ENCODE measurements at places on chromosomes 12 and 14. TPM values are rescaled to one million over a fixed set of nuclear protein-coding genes. Genes with fewer than 3 reads are reported as not detected.

KRT3 gene
- total RNA-seq = not detected

CLEC2A gene
- total RNA-seq = not detected

KCNH3 gene
- total RNA-seq = 0.27 TPM

OR6C65 gene
- not detected for total RNA-seq

LHX5 gene
- total RNA-seq = not detected

KRT79 gene
- total RNA-seq = not detected

CFAP251 gene
- total RNA-seq = 3.8 TPM

PPHLN1 gene
- 50.8 TPM for total RNA-seq

MANSC4 gene
- not detected for total RNA-seq

INHBE gene
- total RNA-seq = not detected

SLC17A8 gene
- not detected for total RNA-seq

BDKRB1 gene
- 3.6 TPM for total RNA-seq

SPRYD3 gene
- 61.0 TPM for total RNA-seq

CYP27B1 gene
- 0.98 TPM for total RNA-seq

OSBPL8 gene
- 103 TPM for total RNA-seq

Data from sciatic nerve (tissue), 2 donors.